ENCODE measurements at places on chromosomes 5 and 9. TPM values are rescaled to one million over a fixed set of nuclear protein-coding genes. Genes with fewer than 3 reads are reported as not detected.

GRCh38 chr5:166369346-166369745, 1922.1 kb upstream of the WWC1 start:
- H3K27me3 ChIP-seq, result no peaks in the 10 kb centered on the region
- no peak for DNase-seq
- no peak overlapping the region for H3K27ac ChIP-seq
- no peaks in the 10 kb centered on the region for H3K36me3 ChIP-seq
- H3K4me3 ChIP-seq, result no peak overlapping the region

DNA sequence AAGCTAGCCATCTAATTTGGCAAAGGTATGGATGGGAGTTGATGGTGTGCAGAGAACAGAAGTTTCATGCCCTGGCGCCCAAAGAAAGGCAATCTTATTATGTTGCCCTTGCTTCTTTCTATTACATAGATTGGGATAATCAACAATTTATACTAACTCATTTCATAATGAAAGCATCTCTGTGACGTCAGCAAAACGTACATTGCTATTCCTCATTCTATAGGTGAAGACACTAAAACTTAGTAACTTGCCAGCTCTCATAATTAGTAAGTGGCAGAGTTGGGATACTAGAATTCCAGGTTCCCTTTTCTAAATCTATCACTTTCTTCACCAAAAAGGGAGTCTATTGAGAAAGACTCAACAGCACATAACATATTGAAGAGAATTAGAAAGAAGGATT, 374.8 kb downstream of the NR2F1-AS1 start:
- H3K4me3 ChIP-seq, result no peak overlapping the region
- H3K36me3 ChIP-seq, result no peaks in the 10 kb centered on the region
- H3K27me3 ChIP-seq, result no peaks in the 10 kb centered on the region
- H3K27ac ChIP-seq, result no peak overlapping the region
- DNase-seq, result no peak

DNA sequence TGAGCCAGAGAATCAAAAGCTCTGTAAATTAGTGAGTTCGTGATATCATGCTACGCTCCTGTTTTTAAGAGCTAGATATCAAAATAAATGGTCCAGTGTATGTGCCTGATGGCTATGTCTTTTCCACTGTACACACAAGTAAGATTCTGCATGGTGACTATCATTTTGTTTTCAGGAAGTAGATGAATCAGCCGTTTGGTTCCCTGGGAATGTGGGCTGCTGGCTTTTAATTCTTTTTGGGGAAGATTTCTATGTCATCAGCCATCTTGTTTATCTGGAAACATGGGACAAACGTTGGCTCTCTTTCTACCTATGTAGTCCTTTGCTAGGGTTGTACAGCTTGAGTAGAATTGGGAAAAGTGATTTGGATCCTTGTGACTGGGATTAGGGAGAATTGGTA, 126.7 kb downstream of the GRIA1 start:
- H3K27ac ChIP-seq, result no peak overlapping the region
- H3K27me3 ChIP-seq, result no peaks in the 10 kb centered on the region
- no peaks in the 10 kb centered on the region for H3K36me3 ChIP-seq
- no peaks in the 10 kb centered on the region for H3K4me1 ChIP-seq

- H3K27ac ChIP-seq, result no peak overlapping the region
- no peak for DNase-seq
- H3K4me3 ChIP-seq, result no peak overlapping the region
- peaks cover 5% of the 10 kb centered on the region for H3K4me1 ChIP-seq
- no peaks in the 10 kb centered on the region for H3K27me3 ChIP-seq
Measured at GRCh38 chr5:56608217-56608925, 207.0 kb upstream of the MAP3K1 start.

FCHO2 gene
- 63.7 TPM for total RNA-seq

LMX1B gene
- total RNA-seq, result 0.40 TPM

All from upper lobe of left lung (tissue), 6 donors.